ENCODE measurements at places on chromosomes 3 and 15.

DNA sequence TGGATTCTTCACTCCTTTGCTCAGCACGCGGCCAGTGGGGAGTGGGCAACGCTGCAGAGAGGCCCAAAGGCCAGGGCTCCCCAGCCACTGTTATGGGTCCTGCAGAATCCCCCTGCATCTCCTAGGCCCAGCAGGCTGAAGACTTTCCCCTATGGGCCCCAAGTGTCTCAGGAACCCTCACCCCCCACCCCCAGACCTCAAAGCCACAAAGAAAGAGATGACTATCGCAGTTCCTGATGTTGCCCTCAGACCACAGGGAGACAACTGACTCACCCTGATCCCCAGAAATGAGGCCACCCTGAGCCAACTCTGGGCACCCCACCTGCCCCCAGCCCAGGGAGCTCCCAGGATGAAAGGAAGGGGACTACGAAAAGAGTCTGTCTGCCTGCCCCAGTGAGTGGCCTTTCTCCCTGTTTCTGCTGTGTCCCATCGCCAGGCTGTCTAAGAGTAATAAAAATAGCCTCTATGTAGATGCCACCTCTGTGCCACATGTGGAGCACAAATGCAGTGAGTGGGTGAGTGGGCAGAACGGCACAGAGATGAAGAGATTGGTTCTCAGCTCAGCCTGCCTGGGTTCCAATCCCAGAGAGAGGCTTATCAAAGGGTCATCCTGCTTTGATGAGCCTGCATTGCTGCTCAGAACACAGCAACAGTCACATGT lies 283.0 kb downstream of the UACA start:
- DNase-seq, result no peak

DNA sequence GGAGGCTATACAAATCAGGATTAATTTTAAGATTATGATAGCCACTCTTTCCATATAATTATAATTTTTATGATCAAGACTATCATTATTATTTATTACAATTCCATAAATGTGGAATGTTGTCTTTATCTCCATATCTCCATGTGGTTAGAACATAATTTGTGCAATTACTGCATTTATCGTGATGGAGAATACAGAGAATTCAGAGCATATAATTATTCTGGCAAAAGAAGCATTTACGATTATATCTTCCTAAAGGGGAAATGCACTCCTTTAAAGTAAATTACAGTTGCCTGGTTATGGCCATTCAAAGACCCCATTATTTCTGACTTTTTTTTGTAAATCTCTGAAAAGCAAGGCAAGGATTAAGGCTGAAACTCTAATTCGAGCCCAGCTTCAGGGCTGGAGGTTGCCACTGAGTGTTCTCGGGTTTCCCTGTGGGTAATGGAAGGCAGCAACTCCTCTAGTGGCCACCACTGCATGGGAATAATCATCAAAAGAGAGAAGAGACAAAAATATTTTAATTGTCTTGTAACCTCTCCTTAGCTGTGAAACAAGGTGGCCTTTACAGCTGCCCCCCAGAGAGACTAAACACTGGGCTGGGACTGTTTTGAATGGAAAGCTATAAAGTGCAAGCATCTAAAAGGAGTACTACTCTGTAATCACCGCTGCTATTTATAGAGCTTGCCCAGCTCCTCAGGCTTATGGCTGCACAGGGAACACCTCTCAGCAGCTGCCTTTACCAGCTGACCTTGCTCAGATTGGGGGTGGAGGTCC lies 59.8 kb upstream of the PRTG start:
- DNase-seq, result no peak

DNA sequence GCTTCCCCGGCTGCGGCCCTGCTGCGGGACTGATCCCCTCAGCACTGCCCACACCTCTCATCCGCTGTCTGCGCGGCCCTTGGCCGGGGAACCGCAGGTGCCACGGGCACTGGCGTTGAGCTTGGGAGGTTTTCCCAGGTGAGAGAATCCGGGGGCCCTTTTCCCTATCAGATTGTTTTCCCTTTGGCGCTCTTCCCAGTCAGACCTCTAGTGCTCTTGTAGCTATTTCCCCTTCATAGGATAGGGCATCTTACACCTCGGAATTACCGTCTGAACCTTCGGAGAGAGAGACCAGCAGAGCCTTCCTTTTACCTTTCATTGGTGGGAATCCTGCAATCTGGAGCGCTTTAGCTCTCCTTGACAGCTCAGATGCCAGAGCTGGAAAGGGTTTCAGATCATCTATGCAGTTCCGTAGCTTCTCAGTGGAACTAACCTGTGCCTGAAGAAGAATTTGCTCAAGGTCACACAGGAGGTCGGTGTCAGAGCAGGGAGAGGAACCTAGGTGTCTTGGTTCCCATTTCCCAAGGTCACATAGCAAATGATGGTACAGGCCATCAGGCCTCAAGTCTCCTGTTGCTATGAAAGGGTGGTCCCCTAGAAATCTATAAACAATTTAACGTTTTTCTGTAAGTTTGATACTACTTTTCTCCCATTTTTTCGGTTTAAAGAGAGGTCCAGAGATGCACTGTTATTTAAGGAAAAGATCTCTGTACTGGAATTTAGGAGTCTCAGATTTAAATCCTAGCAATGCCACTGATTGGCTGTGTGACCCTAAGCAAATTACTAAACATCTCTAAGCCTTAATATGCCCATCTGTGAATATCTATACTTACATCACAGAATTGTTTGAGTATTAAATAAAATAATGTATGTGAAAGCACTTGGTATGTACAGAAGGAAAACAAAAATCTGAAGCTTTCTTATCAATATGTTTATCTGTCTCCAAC lies 916 bp downstream of the IDH3A start:
- DNase-seq, result no peak

DNA sequence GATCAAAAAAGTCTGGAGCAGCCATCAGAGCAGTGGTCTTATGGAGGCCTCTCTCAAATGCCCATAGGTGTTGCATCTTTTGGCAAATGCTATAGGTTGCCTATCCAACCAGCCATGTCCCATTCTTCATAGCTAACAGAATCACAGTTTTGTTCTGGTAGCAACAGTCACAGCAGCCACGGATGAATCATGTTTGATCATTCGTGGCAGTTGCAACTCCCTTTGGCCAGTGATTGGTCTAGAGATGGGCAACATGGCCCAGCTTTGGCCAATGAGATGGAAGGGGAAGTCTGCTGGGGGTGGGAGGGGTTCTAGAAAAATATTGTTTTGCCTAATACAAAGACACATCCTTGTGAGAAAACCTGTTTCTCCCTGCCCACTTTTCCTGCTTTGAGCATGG lies 50.3 kb upstream of the PPP2R3A start:
- no peak for DNase-seq

DNA sequence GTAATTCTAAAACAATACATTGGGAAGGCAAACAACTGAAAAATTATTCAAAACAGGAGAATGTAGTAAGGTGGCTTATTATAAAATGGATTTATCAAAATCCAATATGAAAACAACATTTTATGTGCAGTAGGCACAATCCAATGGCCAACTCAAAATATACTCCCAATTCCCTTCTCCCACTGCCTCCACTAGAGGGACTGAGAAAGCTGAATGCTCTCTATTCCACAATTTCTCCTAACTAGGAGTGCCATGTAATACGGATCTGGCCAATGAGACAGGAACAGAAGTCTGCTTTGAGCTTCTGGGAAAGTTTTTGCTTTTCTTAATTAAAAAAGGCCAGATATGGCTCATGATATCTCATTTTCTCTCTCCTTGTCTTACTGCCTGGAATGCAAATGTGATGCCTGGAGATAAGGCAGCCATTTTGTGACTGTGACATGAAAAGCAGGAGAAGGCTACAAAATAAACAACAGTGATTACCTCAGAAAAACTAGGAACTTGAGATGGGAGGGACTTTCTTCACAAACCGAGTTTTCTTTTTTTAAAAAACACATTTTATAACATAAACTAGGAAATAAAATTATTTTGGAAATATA lies 18.8 kb upstream of the VGLL4 start:
- no peak for DNase-seq

DNA sequence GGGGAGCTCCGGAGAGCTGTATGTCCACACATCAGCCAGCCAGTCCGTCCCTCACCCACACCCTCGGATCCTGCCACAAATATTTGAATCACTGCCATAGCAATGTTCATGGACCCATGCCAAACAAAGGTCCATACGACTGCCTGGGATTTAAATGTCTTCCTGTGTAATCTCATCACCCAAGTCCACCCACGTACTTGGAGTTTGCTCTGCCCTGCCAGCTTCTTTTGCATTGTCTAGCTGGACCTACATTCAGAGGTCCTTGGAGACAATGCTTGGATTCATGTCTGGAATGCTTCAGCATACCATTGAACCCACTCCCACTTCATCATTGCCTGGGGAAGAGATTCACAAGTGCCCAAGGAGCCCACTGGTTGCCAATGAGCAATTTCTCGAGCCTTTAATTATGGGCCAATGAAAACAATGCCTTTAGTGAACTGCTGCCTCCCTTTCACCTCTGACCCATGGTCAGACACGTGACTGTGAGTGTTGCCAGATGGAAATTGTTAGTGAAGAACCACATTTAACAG lies 90.4 kb upstream of the PHLDB2 start:
- DNase-seq, result peak; percentile 86

- peak; percentile 66 for DNase-seq
Observed at GRCh38 chr3:172135820-172136219, 96.4 kb downstream of the FNDC3B start.

- no peak for DNase-seq
Observed at GRCh38 chr15:80752204-80752603, 27.0 kb upstream of the CEMIP start.

DNA sequence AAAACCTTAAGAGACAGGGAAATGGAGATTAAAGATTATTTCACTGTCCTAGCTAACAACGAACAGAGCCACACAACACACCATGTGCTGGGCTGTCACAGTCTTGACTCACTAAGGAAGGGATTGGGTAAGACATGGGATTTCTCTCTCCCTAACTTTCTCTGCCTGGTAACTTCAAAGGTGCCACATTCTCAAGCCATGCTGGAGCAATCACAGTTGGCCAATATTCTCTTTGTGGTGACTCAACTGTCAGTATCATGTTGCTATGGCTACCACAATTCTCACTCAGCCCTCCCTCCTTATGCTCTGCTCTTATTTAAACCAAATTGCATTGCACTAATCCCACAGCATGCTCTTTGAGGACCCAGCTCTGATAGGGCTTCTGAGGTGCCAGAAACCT lies 74.0 kb downstream of the OXNAD1 start:
- DNase-seq, result peak; percentile 97

DNA sequence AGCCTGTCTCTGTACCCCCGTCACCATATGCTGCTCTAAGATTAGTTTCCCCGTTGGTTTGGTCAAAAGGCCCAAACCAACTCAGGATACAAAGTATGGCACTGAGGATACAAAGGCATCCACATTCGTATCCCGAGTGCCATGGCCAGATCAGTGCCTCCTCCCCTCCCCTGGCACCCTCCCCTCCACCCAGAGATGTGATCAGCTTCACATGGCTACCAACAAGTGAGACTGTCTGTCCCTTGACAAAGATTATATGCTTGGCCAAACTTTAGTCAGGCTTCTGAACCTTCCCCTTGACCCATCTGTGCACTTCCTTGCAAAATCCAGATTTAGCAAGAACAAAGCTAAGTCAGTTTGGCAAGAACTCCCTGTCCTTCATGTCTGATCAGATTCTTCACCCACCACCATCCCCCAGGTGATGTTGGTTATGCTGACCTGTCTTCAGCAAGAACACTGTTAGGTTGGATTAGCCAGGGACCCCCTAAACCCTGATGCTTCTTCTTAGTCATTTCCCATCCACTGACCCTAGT lies 61.7 kb downstream of the KLF15 start:
- DNase-seq, result no peak

DNA sequence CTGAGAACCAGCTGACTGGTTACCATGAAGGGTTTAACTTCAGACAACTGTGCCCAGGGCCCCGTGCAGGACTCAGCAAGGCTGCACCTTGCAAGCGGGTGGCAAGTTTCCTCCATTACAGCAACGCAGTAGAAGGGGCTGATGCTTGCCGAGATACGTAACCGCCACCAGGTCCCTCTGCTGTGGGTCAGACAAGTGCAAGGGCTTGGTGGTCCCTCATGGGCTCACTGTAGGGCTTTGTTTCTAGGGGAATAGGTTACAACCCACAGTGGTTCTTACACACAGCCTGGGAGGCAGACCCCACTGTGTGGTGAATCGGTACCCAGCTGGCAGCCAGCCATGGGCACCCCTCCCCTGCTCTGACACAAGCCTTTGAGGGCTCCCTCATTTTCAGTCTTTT lies 15.5 kb upstream of the SNRPA1 start:
- no peak for DNase-seq

DNA sequence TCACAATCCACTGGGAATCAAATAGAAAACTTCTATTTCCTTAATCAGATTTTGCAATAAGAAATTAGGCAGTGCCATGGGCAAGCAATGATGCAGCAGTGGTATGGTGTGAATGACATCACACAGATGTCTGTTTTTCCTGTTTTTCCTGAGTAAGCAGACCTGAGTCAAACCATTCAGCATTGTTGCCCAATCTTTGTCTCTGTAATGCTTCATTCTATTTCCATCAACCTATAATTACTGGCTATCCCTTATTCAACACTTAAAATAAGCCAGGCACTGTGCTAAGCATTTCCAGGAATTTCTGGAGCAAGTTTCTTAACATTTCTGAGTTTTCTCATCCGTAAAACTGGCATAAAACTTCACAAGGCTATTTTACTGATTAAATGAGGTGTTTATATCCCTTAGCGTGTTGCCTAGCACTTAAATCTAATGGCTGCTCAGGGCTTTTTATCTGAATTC lies 11.3 kb upstream of the OXSR1 start:
- DNase-seq, result peak; percentile 73

GRCh38 chr3:81434161-81434560 lies 327.3 kb downstream of the GBE1 start:
- DNase-seq, result no peak

DNA sequence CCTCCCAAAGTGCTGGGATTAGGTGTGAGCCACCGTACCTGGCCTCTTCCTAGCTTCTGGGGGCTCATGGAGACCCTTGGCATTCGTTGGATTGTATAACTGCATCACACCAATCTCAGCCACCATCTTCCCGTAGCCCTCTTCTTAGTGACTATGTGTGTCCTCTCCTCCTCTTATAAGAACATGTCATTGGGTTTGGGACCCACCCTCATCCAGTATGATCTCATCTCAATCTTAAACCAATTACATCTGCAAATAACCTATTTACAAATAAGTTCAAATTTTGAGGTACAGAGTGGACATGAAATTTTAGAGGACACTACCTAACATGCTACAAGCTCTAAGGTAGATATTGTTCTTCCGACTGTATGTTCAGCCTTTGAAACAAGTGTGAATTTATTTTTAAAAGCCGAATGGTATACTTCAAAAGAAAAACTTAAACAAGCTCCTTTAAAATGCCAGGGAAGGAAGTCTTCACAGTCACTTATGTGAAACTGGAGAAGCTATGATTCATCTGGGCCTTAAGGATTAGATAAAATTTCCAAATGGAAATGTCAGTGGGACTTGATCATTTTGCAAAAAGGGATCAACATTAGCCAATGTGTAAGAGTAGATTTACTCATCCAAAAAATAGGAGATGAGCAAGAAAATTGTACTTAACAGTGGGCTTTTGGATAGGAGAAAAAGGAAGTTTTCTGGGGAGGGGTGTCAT lies 225.7 kb downstream of the MEX3B start:
- DNase-seq, result no peak

DNA sequence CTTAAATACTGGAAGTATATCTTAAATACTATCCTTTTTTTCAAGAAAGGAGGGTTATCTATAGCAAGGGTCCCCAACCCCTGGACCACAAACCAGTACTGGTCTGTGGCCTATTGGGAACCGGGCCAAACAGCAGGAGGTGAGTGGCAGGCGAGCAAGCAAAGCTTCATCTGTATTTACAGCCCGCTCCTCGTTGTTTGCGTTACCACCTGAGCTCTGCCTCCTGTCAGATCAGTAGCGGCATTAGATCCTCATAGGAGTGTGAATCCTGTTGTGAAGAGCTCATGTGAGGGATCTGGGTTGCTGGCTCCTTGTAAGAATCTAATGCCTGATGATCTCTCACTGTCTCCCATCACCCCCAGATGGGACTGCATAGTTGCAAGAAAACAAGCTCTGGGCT lies 26.1 kb downstream of the SUMF1 start:
- DNase-seq, result no peak
